ENCODE measurements at places on chromosomes 6 and 20.

GRCh38 chr6:109772883-109773431, 81.9 kb downstream of the FIG4 start:
- DNase-seq = no peak

DNA sequence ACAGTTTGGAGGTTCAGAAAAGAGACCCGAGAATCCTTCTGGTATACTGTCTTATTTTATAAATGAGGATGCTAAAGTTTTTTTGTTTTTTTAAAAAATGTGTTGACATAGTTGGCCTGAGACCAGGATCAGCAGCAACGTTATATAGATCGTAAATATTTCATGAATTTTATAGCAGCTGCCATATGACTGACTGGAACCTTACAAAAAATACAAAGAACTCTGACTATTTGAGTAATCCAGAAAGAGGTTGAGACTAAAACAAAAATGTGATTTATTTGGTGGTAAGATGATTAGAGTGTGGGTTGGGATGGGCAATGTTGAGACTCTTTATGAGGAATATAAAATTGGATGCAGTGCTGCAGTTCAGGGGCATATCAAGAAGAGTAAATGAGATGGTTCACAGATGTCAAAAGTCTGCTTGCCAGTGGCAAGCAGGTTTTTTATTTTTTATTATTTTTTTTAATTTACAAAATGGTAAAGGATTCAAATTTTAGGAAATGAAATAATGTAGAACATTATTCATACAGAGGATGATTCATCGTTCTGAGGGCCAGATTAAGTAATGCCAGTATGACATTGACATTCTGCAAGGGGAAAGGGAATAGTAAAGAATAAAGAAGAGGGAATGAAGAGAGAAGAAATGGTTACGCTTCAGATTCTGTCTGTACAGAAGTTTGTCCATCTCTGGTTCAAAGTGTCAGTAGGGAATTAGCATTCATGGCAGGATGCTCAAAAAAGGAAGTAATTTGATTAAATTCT, 58.5 kb downstream of the SCAF8 start:
- no peak for DNase-seq

DNA sequence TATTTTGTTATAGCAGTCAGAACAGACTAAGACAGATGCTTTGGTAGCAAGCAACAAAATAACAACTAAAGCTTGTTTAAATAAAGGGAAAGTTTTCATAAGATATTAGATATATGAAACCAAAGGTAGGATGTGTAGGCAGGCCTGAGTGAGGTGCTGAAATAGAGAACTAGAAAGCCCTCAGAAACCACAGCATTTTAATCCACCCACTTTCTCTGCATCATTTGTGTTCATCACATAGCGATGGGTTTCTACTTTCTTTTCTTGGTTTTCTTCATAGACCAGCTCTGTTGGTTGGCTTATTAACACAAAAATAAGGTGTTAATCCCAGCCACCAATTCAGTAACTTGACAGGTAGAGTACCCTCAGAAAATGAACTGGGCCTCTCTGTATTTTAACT, 58.6 kb downstream of the RPS12 start:
- DNase-seq = no peak

DNA sequence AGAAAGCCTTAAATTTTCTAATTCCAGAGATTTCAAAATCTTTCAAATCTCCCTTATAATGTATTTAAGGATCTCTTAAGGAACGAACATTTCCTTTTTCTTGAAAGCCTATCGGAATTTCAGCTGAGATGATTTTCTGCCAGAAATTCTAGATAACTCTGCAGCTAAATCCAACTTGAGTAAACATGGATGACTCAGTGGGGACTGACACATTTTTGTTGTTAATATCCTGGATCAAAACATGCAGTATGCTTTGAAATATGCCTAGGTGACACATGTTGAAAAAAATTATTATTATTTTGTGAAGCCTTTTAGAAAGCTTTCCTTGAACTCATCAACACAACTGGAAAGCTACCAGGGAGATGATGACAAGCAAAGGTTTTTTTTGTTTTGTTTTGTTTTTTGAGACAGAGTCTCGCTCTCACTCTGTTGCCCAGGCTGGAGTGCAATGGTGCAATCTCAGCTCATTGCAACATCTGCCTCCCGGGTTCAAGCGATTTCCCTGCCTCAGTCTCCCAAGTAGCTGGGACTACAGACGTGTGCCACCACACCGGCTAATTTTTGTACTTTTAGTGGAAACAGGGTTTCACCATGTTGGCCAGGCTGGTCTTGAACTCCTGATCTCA, 140.1 kb upstream of the SNX9 start:
- no peak for DNase-seq

GRCh38 chr6:24501914-24502313, 7.1 kb downstream of the ALDH5A1 start:
- DNase-seq = no peak

- DNase-seq = no peak
Observed at GRCh38 chr6:149608381-149608982, 40.0 kb downstream of the KATNA1 start.

DNA sequence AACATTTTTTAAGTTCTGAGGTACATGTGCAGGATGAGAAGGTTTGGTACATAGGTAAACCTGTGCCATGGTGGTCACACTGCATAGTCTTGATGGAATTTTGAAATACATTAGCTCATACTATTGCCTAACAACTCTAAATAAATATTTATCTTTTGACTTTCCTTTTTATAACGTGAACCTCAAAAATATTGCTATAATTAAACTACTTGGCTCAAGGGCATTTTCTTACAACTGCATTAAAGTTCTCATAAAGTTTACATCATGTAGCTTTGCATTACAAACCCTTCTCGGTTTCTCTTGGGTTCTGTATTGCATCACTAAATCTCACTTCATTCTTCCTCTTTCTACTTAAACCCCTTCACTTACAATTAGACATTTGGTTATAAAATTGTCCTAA, 636.0 kb upstream of the PTCHD4 start:
- no peak for DNase-seq

DNA sequence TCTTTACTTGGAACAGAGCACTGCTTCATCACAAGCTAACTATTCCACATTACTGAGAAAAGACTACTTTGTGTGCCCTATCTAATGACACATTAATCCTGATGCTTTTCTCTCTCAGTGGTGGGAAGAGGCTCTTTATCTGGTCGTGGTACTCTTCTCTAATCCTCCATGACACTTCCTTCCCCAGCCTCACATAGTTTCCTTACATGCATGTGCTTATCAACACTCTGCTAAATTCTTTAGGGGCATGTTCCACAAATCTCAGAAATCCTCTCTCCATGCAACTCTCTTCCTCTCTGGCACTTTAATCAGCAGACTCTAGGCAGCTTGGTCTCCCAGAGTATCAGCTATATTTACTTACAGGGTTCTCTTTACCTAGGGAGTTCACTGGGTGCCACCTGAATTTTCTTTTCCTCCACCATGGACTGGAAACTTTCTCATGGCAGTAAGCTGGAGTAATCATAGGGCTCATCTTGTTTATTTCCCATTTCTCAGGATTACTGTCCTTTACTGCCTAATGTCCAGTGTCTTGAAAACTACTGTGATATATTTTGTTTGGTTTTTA, 27.0 kb upstream of the SLC22A2 start:
- DNase-seq = no peak

- no peak for DNase-seq
Observed at GRCh38 chr20:62846166-62846890, 15.3 kb downstream of the TCFL5 start.

DNA sequence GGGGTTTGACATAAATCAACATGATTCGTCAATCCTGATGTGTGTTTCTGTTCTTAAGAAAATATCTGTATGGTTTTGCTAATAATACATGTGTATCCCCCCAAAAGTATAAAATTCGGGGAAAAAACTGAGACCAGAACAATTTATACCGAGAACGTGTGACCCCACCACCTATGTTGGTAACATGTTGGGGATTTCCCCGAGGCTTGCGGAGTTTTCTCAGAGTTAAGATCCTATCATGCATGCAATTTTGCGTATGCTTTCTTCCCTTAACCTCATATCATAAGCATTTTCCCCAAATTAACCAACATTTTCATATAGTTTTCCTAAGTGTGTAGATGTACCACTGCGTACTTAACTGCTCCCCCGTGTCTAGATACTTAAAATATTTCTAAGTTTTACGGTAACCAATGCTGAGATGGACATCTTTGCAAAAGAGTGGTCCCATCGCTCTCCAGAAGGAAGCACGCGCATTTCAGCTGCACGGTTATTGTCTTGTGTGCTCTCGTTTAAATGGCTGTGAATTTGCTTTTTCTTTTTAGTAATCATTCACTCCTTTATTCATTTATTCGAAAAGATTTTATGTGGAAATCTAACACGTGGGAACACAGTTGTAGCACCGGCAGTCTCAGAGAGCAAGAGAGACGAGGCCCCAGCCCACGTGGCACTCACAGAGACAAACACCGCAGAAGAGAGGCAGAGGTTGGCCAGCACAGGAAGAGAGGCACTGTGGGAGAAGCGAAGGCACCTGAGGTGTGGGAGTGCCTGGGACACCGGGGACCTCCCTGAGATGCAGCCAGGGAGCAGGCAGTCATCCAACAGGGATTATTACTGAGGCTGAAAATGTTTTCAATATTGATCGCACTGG, 13.2 kb upstream of the IRF4 start:
- DNase-seq = no peak

DNA sequence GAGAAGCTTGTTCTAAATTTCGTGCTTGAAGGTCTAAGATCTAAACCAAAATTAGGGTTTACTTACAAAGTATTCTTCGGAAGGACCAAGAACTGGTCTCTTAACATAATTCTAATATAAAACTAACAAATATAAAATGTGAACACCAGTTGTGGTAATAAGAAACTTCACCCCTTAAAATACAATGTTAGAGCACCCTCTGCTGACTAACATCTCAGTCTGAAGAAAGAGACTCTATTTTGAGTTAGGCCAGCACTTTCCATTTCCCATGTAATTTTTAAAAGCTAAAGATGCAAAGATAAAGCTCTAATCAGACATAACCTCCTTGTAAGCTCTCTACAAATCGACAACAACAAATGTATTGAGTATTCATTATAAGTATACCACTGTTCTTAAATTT, 24.6 kb downstream of the ATG5 start:
- DNase-seq = no peak

- DNase-seq = no peak
Observed at GRCh38 chr6:7246401-7247178, 66.4 kb downstream of the SSR1 start.

DNA sequence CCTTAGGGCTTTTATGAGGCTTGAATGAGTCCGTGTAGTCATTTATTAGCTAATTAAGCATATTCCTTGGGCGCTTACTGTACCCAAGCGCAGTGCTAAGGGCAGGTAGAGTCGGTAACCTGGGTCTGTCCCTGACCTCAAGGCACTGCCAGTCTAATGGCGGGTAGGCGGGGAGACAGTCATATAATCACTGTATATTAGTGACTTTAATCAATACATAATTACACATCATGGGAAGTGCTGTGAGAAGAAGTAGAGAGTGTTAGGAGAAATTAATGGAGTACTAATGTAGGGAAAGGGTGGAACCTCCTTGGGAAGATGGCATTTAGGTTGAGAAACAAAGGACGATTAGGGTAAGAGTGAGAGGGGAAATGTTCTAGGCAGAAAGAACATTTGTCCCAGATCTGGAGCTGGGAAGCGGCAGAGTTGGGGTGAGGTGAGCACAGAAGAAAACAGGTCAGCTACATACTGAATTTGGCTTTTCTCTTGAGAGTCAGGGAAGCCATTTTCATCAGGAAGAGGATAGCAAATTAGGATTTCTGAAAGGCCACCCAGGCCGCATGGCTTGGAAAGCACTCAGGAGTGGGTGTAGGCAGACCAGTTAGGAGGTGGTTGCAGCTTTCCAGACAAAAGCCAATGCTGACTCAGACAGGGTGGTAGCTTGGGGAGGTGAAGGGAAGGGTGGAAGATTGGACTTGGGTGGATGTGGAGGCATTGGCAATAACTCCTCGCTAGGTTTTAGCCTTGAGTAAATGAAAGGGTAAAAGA, 954 bp upstream of the BLCAP start:
- no peak for DNase-seq

DNA sequence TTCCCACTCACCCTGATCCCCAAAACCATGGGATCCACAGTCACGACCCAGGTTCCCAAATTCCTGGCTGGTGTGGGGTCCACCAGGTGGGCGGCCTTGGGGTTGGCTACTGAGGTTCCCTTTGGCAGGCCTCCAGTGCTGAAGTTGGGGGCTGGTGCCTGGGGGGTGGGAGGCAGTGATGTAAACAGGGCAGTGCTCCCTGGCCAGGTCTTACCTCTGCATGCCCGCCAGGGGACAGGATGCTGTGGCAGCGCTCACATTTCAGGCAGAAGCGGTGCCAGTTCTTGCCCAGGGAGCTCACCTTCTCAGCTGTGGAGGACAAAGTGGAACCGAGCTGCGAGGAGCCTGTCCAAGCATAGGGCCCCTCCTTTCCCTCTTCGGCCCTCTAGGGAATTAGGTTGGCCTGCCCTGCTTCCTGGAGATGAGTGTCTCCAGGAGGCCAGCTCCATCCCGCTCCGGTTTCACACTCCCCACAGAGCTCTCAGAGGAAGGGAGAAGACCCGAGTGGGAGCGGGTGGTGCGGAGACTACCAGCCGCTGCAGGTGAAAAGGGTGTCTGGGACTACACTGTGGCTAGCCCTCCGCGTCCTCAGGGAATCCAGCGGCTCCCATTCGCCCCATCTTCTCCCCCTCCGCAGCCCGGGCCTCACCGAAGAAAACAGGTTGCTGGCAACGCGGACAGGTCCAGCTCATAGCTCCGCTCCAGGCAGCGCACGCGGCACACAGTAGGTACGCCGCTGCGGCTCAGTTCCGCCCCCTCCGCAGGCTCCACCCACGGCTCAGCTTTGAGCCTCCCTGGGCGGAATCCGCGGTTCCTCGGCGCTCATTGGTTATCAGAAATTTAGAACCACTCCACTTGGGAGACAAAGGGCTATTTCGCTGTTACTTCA, at the start of gene CRIP3:
TSS of gene CRIP3 (minus strand) at position 726 of the 889 bp plus-strand sequence. CDS start at position 692, 34 bp downstream.
- peak; percentile 29 for DNase-seq

DNA sequence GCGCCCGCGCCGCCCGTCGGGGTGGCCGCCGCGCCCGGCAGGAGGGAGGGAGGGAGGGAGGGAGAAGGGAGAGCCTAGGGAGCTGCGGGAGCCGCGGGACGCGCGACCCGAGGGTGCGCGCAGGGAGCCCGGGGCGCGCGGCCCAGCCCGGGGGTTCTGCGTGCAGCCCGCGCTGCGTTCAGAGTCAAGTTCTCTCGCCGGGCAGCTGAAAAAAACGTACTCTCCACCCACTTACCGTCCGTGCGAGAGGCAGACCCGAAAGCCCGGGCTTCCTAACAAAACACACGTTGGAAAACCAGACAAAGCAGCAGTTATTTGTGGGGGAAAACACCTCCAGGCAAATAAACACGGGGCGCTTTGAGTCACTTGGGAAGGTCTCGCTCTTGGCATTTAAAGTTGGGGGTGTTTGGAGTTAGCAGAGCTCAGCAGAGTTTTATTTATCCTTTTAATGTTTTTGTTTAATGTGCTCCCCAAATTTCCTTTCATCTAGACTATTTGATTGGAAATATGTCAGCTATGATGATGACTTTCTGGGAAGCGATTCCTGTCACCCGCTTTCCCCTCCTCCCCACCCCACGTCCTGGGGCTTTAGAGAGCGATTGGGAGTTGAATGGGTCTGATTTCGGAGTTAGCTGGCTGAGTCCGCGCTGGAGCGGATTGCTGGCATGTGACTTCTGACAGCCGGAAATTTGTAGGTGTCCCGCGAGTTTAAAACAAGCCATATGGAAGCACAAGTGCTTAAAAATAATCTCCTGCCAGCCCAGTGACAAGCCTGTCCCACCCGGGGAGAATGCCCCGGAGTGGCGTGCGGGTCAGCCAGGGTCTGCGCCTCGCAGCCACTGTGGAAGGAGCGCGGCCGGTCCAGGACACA, 1.1 kb downstream of the ESR1 start:
- no peak for DNase-seq

Measured in T-helper 1 cell (primary cell).